ENCODE measurements at places on chromosomes 11 and 22.

DNA sequence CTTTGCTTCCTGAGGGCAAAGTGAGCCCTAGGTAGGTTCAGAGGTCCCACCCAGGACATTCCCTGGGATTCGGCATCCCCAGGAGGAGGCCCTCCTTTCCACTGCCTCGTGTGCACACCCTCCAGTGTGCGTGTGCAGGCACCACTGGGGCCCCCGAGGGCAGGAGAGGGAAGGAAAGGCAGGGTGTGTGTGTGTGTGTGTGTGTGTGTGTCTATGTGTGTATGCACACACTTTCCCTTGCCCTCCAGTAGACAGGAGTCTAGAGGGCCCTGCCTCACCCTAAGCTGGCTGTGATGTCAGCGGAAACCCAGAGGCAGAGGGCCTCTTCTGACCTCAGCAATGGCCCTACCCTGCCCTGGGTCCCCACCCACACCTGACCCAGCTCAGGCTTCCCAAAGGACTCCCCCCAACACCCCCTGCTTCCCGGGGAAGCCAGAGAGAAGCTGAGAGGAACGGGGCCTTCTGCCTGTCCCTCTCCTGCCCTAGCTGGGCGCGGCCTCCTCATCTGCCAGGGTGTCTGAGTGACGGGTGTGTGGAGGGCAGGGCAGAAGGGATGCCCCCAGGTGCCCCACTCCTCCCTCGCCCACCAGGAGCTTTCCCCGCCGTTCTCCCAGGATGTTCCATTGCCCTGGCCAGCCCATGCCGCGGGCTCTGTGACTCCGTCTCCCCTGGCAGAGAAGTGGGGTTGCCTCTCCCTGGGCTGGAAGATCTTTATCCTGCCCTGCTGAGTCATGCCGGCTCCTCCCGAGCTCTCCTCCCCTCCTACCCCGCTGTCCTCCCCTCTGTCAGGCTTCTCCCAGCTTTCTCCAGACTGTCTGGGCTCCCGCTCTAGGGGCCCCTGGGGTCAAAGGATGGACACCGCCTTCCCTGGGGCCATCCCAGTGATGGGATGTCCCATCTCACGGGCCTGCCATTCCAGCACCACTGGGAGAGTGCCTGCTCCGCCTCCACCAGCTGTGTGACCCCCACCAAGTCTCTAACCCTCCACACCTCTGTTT is 6.0 kb upstream of the CLCF1 start:
- no peak for DNase-seq

DNA sequence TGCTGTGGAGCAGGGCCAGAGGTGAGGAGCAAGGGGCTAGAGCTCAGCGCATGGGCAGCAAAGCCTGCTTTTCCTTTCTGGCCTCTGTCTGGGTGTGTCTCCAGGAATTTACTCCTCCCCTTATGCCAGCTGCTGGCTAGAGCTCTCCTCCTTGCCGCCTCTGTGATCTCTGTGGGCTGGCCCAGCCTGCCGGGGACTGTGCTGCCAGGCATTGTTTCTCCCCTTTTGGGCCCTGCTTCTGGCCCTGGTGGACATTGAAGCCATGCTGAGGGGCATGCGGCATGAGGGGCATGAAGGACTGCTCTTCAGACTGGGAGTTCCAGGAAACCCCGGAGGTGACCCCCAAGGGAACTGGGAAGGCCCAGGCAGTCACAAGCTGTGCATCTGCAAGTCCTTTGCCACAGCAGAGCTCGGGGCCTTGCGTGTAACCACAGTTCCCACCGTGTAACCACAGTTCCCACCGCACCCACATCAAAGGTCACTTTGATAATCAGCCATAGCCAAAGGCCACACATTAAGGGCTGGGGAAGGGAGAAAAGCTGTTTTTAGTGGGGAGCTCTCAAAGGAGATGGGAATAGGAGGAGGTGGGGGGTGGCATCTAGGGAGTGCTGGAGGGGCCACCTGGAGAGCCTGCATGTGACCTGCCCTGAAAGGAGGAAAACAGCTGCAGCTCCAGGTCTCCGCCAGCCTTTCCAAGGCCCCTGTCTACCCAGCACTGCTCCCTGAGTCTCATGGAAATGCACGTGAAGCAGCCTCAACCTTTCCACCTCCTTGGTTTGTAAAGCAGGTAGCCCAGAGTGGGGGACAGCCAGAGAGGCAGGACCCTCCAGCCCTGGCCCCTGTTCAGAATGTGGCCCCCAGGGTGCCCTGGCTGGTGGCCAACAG is 62.3 kb downstream of the PPFIBP2 start:
- DNase-seq: no peak

DNA sequence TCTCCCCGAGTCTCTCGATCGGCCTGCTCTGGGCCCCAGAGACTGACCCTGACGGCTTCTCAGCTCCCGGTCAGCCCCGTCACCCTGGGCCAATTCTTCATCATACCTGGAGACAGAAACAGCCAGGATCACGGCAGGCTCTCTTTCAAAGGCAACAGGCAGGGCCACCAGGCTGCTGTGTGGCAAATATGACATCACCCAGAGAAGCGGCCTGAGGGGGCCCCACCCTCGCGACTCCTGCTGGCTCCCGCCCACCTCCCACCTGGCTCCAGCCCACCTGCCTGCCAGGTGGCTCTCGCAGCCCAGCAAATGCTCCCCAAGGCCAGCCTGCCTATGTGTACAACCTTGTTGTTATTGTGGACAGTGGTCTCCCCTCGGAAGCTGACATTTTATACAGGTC is 24.9 kb upstream of the PACSIN2 start:
- no peak for DNase-seq

- DNase-seq: no peak
These were observed 5.2 kb downstream of the TRAPPC4 start for GRCh38 chr11:119023741-119024140.

- DNase-seq: no peak
These were observed 85.8 kb downstream of the ZBTB16 start for GRCh38 chr11:114145166-114145775.

GRCh38 chr22:33130473-33130872 is 72.3 kb upstream of the SYN3 start:
- DNase-seq: no peak

- no peak for DNase-seq
These were observed 597 bp upstream of the PLXNB2 start for GRCh38 chr22:50307890-50308596.

GRCh38 chr22:19884954-19885751 is 30.5 kb upstream of the GNB1L start:
- DNase-seq: no peak

GRCh38 chr22:26711205-26711963 is 54.0 kb downstream of the MIAT start:
- no peak for DNase-seq

GRCh38 chr22:37256075-37256726 is 12.1 kb upstream of the RAC2 start:
- DNase-seq: no peak

DNA sequence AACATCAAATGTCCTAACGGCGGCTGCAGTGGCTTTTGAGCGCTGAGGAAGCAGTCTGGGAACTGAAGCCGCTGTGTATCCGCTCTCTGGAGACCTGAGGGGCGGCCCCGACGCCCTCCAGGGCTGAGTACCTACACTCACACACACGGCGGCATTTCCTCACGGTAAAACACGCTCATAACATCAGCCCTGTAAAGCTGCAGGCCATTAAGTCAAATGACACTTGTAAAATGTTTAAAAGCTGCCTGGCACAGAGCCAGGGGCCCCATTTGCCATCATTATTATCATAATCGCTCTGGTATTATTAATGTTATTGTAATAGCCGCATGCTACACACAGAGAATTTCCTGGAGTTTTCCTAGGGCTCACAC is 5.1 kb downstream of the CARS1 start:
- no peak for DNase-seq

GRCh38 chr11:44133335-44133946 is 38.0 kb downstream of the EXT2 start:
- peak; percentile 33 for DNase-seq

DNA sequence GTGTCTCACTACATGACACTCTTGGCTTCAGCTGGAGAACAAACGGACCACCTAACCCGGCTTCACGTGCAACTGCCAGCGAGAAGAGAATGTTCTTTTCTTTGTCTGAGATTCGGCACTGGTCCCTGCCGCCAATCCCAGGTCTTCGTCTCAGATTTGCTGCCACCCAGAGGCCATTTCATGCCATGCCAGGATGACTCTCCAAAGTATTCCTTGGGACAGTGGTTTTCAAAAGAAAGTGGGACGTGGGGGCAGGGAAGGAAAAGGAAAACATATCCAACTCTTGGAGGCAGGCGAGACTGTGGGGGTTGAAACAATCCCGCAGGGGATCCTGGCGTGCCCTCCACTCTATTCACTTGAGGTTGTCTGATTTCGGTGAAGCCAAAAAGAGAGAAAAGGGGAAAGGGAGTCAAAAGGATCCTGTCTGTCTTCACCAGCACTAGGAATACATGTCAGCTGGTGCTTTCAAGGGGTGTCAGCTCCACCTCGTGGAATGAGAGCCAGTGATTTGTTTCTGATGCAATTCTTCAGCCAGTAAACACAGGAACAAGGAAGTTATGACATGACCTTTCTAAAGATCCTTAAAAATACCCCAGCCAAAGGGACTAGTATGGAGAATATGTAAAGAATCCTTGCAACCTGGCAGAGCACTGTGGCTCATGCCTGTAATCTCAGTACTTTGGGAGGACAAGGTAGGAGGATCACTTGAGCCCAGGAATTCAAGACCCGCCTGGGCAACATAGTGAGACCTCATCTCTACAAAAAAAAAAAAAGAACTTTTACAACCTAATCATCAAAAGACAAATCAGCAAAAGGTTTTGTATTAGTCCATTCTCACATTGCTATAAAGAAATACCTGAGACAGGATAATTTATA is 41.0 kb upstream of the APLNR start:
- peak; percentile 84 for DNase-seq

- no peak for DNase-seq
These were observed 375.5 kb upstream of the NARS2 start for GRCh38 chr11:78949976-78950690.

GRCh38 chr11:126029805-126030204 is 32.9 kb downstream of the CDON start:
- no peak for DNase-seq

- peak; percentile 13 for DNase-seq
These were observed 72.1 kb upstream of the OR5AK2 start for GRCh38 chr11:56916587-56916986.

DNA sequence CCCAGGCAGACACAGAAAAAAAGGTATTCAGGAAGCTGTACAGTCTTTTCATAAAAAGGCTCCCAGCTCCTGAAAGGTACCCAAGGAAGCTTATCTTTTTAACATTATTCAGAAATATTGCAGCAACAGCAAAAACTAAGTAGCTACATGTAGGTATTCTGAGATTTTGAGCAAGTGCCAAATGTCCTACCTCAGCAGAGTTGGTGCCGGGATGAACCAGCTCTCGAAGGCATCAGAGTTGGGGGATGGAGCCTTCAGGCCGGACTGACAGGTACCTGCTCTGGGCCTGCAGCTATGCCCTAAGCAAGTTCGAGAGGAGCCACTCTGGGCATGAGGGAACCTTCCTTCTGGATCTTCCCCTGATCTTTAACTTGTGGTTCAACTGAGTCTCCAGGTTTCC is 77.1 kb upstream of the TTC12 start:
- no peak for DNase-seq

DNA sequence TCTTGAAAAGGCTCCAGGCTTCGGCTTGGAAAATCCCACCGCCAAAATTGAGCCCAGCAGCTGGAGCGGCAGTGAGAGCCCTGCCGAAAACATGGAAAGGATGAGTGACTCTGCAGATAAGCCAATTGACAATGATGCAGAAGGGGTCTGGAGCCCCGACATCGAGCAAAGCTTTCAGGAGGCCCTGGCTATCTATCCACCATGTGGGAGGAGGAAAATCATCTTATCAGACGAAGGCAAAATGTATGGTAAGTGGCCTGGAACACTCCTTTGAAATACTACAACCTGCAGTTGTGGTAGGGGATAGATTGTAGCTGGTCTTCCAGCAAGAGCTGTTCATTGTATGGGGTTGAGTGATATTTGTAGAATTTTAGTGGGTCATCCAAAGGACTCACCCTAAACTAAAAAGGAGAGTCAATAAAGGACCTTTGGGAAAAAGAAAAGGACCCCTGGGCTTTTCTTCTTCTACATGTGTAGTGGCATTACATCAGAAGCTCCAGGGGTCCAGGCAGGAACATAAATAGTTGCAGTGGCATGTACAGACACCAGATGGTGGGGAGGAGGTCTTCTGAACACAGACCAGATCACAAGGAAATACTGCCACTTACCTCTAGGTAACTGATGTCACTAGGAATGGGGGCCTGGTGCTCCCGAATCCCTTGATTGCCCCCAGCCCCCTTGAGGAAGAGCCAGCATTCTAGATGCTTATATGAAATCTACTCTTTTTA is 90.1 kb downstream of the TEAD1 start:
- no peak for DNase-seq

- DNase-seq: no peak
These were observed 16.6 kb upstream of the MS4A6E start for GRCh38 chr11:60310407-60310998.

DNA sequence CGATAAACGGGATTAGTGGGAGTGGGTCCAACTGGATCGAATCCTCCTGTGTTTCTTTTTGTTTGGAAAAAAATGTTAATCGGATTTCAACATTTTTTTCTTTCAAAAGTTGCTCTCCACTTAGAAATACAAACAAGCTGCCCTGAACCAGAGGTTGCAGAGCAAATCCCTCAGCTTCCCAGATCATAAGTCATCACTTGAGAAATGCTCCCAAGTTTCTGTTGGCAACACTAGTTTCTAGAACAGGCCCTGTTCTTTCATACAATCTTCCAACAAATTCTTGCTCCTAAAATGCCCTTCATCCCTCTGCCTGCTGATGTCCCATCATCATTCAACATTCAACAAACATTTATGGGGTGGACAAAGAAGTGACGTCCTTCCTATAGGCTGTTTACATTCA is 1.3 kb upstream of the MLC1 start:
- DNase-seq: no peak

- no peak for DNase-seq
These were observed 25.5 kb upstream of the MGAT3 start for GRCh38 chr22:39431216-39431801.

GRCh38 chr11:129131316-129131715 is 60.8 kb downstream of the ARHGAP32 start:
- DNase-seq: no peak
